ENCODE measurements at places on chromosomes 12 and 14.
A peak's percentile ranks its signal among the peaks of the same experiment; 100 is the strongest.

DNA sequence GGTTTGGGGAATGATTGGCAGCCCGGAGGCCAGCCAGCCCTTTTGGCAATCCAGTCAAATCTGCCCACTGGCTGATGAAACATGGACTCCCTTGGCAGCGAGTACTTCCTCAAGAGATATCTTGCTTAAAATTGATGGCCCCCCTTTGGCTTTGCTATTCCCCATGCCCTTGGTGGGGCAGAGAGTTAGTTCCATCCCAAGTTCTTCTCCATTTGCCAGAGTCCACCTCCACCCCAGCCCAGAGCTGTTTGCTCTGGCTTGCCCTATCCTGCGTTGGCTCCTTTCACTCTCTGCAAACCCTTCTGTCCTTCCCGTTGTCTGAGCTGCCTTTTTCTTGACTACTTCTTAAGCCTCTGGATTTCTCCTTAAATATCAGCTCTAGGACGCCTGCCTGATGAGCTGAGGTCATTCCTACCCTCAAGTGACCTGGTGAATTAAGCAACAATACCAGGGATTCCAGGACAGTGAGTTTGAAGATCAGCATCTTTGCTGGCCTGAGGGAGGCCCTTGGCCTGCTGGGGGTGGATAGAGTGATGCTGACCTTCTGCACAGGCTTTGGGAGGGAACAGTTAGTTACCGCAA is 212.0 kb downstream of the CACNA1C start:
- DNase-seq: no peak

DNA sequence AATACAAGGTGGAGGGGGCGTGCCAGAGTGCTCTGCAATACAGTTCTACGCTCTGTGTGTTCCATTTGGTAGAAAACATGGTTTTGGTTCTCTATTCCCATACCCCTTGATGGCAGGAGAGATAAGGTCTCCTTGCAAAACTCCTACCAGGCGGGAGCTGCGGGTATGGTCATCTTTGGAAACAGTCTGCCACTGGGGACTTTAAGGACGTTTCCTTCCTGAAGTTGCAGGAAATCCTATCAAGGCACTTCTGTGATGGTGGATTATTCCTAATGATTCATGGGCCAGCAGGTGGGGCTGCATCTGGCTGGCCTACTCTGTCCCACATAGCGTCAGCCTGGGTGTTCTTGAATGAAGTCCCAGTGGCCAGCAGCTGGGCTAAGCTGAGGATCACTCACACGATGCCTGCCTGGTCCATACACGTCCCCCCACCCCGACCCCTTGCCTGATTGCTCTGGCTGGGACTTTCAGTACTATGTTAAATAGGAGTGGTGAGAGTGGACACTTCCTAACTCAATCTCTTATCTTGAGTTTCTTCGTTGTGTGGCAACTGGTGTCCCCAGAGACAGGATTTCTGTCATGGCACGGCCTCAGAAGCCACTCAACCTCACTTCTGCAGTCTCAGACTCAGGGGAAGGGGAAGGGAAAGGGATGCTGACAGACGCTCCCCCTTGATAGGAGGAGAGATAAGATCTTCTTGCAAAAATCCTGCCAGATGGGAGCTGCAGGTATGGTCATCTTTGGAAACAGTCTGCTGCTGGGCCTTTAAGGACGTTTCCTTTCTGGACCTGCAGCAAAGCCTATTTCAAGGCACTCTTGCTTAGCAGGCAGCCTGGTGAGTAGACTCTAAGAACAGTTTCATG is 61.0 kb upstream of the FKBP4 start:
- no peak for DNase-seq

- DNase-seq: no peak
These were observed 23.2 kb downstream of the NGDN start for GRCh38 chr14:23492618-23493272.

- DNase-seq: no peak
These were observed 709 bp downstream of the INHBC start for GRCh38 chr12:57435293-57435692.

GRCh38 chr12:99418379-99418778 is 229.2 kb upstream of the GARIN6 start:
- no peak for DNase-seq

GRCh38 chr14:95499354-95499750 is 17.1 kb downstream of the SYNE3 start:
- no peak for DNase-seq

DNA sequence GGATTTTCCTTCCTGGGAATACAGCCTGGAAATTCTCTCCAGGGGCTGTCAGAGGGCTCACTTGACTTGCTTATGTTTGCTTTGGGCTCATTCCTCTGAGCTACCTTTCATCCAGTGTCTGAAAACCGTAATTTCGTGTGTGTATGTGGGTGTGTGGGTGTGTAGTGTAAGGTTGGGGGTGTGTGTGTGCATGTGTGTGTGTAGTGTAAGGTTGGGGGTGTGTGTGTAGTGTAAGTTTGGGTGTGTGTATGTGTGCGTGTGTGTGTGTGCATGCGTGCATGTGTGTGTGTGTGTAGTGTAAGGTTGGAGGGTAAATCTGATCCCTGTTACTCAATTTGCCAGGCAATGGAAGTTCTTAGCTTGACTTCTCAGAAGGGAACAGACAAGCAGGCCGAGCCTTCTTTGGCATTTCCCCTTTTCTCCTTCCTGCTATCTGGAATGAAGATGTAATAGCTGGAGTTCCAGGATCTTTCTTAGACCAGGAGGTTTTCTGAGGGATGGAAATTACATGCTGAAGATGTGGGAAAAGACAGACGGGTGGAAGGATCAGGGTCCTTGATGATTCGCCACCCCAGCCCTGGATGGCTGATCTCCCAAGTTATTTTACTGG is 15.5 kb upstream of the BEGAIN start:
- peak; percentile 8 for DNase-seq

- DNase-seq: no peak
These were observed 15.3 kb upstream of the DPF3 start for GRCh38 chr14:72909163-72909562.

DNA sequence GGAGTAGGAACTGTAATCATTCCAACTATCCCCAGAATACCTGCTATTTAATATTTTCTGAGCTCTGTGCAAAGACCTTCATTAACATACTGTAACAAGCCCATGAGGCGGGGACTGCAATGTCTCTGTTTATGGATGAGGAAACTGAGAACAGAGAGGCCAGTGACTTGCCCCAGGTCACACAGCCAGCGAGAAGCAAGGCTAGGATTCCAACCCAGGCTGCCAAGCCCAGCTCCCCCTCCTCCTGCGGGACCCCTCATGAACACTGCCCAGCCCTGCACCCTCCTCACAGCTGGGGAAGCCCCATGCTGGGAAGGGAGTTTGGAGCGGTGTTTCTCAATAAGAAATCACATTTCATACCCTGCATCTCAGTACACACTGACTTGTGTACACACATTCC is 10.9 kb downstream of the HVCN1 start:
- DNase-seq: no peak

DNA sequence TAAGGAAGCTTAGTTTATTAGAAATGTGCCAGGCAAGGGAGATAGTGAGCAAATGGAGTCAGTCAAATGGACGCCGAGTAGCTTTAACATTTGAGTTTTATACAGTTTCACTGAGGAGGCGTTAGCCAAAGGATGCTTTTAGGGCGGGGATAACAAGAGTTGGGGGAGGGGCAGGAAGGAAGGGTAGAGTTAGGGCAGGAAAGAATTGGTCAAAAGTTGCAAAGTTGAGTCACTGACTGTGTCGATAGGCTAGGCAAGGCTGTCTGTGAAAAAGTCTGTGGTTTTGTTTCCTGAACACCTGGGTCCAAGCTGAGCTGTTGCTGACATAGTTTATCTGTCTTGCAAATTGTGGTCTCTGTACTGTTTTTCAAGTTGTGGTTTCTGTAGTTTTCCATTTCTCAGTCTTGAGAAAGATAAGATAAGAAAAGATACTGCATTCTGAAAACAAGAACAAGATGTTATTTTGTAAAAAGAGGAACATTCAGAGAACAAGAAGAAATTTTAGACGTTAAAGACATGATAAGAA is 62.6 kb upstream of the RESF1 start:
- DNase-seq: no peak

GRCh38 chr12:130825771-130826150 is 13.3 kb downstream of the STX2 start:
- no peak for DNase-seq

DNA sequence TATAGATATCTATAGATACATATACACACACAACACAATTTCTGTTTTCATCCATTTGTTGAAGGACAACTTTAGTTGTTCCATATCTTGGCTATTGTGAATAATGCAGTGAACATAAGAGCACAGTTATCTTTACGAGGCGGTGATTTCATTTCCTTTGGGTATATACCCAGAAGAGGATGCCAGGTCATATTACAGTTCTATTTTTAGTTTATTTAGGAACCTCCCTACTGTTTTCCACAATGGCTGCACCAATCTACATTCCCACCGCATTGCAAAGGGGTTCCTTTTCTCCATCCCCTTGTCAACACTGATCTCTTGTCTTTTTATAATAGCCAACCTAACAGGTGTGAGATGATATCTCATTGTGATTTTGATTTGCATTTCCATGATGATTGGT is 143.4 kb upstream of the ARHGAP5 start:
- DNase-seq: no peak

GRCh38 chr12:108369736-108370396 is 30.8 kb upstream of the CMKLR1 start:
- DNase-seq: no peak

GRCh38 chr12:59890896-59891579 is 295.2 kb downstream of the SLC16A7 start:
- no peak for DNase-seq

- DNase-seq: no peak
These were observed 370.2 kb upstream of the E2F7 start for GRCh38 chr12:77435446-77436091.

GRCh38 chr12:30840715-30841114 is 85.8 kb upstream of the TSPAN11 start:
- no peak for DNase-seq

DNA sequence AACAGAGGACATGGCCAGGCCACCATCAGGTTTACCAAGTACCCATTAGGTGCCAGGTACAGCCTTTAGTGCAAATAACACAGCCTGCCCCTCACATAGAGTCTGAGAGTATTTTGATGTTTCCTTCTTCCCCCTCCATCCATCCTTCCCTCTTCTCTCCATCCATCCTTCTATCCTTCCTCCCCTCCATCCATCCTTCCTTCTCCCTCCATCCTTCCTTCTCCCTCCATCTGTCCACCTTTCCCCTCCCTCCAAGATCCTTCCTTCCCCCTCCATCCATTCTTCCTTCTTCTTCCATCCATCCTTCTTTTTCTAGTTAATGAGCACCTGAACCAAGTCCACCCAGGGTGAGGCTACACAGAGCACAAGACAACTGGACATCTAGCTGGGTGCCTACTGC is 39.8 kb downstream of the ITPK1 start:
- DNase-seq: no peak

- no peak for DNase-seq
These were observed 113.0 kb downstream of the PLEKHA5 start for GRCh38 chr12:19242581-19242980.

DNA sequence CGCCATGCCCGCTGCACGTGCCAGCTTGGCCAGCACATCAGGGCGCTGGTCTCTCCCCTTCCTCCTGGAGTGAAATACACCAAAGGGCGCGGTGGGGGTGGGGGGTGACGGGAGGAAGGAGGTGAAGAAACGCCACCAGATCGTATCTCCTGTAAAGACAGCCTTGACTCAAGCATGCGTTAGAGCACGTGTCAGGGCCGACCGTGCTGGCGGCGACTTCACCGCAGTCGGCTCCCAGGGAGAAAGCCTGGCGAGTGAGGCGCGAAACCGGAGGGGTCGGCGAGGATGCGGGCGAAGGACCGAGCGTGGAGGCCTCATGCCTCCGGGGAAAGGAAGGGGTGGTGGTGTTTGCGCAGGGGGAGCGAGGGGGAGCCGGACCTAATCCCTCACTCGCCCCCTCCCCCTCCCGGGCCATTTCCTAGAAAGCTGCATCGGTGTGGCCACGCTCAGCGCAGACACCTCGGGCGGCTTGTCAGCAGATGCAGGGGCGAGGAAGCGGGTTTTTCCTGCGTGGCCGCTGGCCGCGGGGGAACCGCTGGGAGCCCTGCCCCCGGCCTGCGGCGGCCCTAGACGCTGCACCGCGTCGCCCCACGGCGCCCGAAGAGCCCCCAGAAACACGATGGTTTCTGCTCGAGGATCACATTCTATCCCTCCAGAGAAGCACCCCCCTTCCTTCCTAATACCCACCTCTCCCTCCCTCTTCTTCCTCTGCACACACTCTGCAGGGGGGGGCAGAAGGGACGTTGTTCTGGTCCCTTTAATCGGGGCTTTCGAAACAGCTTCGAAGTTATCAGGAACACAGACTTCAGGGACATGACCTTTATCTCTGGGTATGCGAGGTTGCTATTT is 914 bp upstream of the CCND2 start:
- no peak for DNase-seq

DNA sequence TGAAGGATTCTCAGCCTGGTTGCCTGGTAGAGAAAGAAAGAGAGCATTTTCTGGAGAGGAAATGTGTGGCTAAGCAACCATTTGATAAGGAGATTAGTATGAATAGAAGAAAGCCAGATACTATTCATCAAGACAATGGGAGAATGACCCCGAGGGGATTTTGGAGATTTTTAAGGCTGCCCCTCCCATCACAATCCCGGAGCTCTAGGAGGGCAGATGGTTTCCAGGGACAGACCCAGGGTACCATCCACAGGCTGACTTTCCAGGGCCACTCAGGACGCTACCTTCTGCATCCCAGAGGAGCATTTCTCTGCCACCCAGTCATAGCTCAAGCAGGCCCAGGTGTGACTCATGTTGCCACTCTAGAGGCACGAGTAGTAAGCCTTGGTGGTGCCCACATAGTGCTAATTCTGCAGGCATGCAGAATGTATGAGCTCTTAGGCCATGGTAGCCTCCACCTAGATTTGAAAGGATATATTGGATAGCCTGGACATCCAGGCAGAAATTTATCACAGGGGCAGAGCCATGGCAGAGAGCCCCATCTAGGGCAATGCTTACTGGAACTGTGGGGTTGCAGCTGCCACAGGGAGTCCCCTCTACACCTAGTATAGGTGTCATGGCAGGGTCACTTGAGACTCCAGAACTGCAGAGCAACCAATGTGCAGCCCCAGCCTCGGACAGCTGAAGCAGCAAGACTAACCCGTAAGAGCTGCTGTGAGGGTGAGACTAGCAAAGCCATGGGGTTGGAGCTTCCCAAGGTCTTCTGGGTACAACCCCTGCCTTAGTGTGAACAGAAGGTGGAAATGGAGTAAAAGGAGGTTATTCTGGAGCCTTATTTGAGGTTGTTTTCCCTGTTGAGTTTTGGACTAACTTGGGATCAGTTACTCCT is 366.0 kb downstream of the ZFP36L1 start:
- DNase-seq: no peak

Measured in mesenteric fat pad (tissue), 1 donor.